Ovary (tissue), 10 donors: ENCODE measurements at places on chromosomes 1 and 21. TPM values are rescaled to one million over a fixed set of nuclear protein-coding genes. Genes with fewer than 3 reads are reported as not detected.

- no peaks in the 10 kb centered on the region for H3K4me1 ChIP-seq
- H3K27ac ChIP-seq = no peak overlapping the region
- no peaks in the 10 kb centered on the region for H3K36me3 ChIP-seq
These were observed 100.9 kb upstream of the RUNX3 start for GRCh38 chr1:25030674-25031589.

- H3K27me3 ChIP-seq = no peaks in the 10 kb centered on the region
- H3K4me3 ChIP-seq = no peak overlapping the region
- H3K36me3 ChIP-seq = no peaks in the 10 kb centered on the region
- no peak for DNase-seq
- H3K4me1 ChIP-seq = peaks cover 9% of the 10 kb centered on the region
These were observed 1.8 kb downstream of the LRRC3 start for GRCh38 chr21:44456915-44457736.

- no peak overlapping the region for H3K27ac ChIP-seq
- peaks cover 11% of the 10 kb centered on the region for H3K4me1 ChIP-seq
- DNase-seq = no peak
- H3K36me3 ChIP-seq = no peaks in the 10 kb centered on the region
- no peaks in the 10 kb centered on the region for H3K27me3 ChIP-seq
These were observed 24.4 kb upstream of the PAXBP1 start for GRCh38 chr21:32795802-32796559.

- no peaks in the 10 kb centered on the region for H3K27me3 ChIP-seq
- H3K4me3 ChIP-seq = no peak overlapping the region
- H3K4me1 ChIP-seq = peaks cover 6% of the 10 kb centered on the region
- H3K36me3 ChIP-seq = no peaks in the 10 kb centered on the region
- no peak overlapping the region for H3K27ac ChIP-seq
These were observed 101.2 kb downstream of the ZSCAN20 start for GRCh38 chr1:33573661-33574060.

DNA sequence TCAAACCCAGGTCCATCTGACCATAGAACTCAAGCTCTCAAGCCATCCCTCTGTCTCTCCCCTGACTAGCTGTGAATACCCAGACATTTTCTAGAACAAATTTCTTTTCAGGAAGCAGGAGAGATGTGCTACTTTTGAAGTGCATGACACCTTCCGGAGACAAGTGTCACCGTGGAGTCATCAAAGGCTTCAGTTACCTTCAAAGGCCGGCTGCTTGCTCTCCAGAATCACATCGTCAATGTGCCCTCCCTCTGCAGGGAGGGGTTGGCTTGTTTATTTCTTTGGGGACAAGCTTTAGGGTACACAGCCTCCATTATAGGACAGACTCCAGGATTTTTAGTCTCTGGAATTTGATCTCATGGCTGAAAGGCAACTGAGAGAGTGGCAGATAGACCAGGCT lies 37.7 kb upstream of the IGSF21 start:
- H3K36me3 ChIP-seq = no peaks in the 10 kb centered on the region
- no peak overlapping the region for H3K4me3 ChIP-seq
- no peaks in the 10 kb centered on the region for H3K27me3 ChIP-seq
- no peak overlapping the region for H3K27ac ChIP-seq

GRCh38 chr21:45590726-45591618 lies 48.7 kb upstream of the SLC19A1 start:
- peaks cover 3% of the 10 kb centered on the region for H3K4me1 ChIP-seq
- no peak overlapping the region for H3K27ac ChIP-seq
- H3K4me3 ChIP-seq = peak overlapping the region; percentile 42
- peak; percentile 62 for DNase-seq
- H3K36me3 ChIP-seq = no peaks in the 10 kb centered on the region

DNA sequence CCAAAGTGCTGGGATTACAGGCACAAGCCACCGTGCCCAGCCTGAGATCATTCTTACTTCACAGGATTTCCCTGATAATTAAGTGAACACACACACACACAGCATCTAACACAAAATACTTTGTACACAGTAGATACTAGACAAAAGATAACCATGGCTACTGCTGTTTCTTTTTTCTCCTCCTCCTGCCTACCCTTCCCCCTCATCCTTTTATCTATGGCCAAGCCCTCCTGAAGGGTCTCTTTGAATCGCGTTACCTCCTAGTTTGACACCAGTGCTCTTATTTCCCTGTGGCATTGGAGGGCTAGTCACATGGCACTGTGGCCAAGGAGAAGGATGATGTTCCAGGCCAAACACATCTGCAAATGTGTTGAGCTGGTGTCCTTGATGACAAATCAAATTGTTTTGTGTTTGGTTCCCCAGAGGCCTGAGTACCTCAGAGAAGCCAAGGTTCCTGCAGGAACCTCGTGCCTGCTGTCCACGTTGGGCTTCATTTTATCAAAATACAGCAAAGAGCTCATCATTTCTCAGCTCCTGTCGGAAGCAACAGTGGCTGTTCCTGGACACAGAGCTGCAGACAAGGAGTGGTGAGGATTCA lies 20.6 kb downstream of the NDUFS5 start:
- H3K36me3 ChIP-seq = no peaks in the 10 kb centered on the region
- H3K27me3 ChIP-seq = no peaks in the 10 kb centered on the region
- H3K4me3 ChIP-seq = no peak overlapping the region

EXOSC10 gene
- polyA plus RNA-seq = 42.4 TPM

FMO5 gene
- polyA plus RNA-seq = 4.1 TPM

LMOD1 gene
- 94.6 TPM for polyA plus RNA-seq

MYBPHL gene
- polyA plus RNA-seq = not detected
